ENCODE measurements at places on chromosomes 6 and 20.
A peak's percentile ranks its signal among the peaks of the same experiment; 100 is the strongest.

DNA sequence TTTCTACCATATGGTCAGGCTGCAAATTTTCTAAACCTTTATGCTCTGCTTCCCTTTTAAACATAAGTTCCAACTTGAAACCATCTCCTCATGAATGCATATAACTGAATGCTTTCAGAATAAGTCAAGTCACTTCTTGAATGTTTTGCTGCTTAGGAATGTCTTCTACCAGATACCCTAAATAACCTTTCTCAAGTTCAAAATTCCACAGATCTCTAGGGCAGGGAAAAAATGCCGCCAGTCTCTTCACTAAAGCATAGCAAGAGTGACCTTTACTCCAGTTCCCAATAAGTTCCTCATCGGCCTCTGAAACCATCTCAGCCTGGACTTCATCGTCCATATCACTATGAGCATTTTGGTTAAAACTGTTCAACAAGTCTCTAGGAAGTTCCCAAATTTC is 1011.2 kb upstream of the CITED2 start:
- no peak for DNase-seq

DNA sequence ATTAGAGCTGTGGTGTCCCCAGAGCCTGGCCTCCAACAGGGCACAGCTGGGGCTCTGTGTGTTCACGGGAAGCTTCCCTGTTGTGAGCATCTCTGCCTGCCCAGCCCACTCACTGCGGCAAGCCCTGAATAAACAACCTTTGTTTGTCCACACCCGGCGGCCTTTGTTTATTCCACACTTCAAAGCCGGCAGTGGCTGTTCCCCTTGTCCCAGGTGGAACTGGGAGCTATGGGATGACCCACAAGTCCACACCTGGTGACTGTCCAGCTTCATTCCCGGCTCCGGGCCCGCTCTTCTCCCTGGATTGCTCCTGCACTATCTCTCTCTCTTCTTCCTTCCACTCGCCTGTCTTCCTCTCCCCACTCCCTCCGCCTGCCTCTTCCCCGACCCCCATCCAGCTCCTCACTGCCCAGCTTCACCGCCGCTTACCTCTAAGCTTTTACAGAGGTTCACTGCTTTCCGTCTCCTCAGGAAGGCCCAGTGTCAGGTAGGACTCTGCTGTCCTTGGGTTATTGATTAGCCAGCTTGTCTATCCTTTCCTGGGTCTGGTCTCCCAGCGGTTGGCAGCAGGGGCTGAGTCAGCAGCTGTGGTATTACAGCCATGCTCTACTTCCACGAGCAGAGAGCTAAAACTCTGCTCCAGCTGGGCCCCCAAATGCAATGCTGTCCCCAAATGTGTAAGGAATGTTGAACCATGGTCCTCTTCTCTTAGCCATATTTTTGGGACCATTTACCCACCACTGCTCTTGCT is 17.8 kb downstream of the DACT2 start:
- no peak for DNase-seq

GRCh38 chr6:157830354-157831017 is 7.4 kb downstream of the SNX9 start:
- no peak for DNase-seq

GRCh38 chr6:25401711-25402110 is 122.5 kb downstream of the CARMIL1 start:
- DNase-seq: no peak

- no peak for DNase-seq
Measured at GRCh38 chr6:34447910-34448309, 18.0 kb upstream of the PACSIN1 start.

DNA sequence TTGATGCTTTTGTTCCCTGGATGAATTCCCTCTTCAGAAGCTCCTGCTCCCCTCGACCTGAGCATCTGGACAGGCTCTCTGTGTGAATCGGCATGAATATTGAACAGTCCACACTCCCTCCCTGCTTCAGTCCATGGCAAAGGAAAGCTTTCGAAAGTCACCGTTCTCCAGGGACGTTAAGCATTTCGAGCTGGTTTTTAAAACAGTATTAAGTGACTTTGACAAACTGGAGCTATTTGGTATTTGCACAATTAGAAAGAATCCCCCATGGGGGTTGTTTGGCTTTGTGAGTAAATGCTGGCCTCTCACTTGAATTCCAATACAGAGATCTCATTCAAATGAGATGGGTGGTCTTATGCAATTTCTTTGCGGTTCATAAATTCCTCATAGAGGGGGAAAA is 85.3 kb upstream of the TIAM2 start:
- DNase-seq: no peak

DNA sequence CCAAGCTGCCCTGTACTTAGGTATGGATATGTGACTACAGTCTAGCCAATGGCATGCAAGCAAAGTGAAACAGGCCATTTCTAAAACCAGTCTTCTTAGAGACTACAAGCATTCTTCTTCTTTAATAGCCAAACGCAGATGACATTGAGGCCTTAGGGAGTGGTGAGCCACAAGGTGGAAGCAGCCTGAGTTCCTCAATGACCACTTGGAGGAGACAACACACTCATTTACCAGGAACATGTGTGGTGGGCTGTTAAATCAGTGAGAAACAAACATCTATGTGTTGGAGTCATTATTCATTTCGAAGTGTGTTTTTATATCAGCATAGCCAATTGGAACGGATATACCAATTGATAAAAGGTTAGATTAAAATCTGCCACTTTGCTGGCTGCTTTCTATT is 122.0 kb downstream of the GFRAL start:
- DNase-seq: no peak

GRCh38 chr6:164690241-164690640 is 619.2 kb downstream of the C6orf118 start:
- DNase-seq: no peak

- no peak for DNase-seq
Measured at GRCh38 chr6:135176464-135176863, 4.6 kb upstream of the MYB start.

DNA sequence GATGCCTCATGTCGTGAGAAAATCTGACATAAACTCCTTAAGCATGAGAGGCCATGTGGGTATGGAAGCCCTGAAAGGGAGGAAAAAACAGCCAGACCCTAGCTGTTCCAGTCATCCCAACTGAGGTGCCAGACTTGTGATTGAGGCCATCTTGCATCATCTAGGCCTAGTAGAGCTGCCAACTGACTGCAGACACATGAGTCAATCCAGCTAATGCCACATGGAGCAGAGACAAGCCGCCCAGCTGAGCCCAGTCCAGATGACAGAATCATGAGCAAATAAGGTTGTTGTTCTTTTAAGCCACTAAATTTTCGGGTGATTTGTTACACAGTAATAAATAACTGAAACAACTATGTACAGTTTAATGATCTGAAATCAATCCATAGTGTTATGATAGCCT is 680.9 kb downstream of the MAFB start:
- DNase-seq: no peak

- DNase-seq: peak; percentile 4
Measured at GRCh38 chr20:53578492-53579222, 15.0 kb downstream of the ZNF217 start.

GRCh38 chr20:33812152-33812849 is 1.2 kb downstream of the CHMP4B start:
- DNase-seq: peak; percentile 91

DNA sequence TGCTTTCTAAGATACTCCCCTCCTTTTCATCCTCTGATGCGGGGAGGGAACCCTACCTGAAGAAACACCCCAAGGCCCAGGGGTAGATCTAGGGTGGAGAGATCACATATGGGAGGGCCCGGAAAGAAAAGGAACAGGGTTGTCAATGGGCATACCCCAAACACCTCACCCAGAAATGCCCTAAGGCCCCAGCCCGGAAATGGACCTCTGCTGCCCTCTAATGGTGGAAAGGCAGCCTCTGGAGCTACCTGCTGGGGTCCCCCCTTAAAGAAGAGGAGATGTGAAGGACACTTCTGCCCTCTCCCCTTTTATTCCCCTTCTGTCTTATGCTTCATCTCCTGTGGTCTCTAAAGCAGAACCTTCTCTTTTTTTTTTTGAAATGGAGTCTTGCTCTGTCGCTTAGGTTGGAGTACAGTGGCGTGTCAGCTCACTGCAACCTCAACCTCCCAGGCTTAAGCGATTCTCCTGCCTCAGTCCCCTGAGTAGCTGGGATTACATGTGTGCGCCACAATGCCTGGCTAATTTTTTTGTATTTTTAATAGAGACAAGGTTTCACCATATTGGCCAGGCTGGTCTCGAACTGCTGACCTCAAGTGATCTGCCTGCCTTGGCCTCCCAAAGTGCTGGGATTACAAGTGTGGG is 458 bp upstream of the ARMC12 start:
- peak; percentile 90 for DNase-seq

- DNase-seq: no peak
Measured at GRCh38 chr20:48794360-48794759, 33.4 kb downstream of the PREX1 start.

DNA sequence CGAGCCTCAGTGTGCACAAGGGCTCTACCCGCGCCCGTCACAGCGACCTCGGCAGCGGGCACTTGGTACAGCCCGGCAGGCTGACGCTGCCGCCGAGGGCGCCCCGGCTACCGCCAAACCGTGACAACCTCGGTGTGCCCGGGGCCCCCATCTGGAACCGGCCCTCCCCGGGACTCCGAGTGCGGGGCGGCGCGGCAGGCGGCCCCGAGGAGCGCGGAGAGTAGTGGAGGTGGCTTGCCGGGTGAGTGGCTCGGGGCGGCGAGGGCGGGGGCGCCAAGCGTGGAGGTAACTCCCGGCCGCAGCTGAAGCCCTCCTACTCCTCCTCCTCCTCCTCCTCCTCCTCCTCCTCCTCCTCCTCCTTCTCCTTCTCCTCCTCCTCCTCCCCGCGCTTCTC is at the start of gene ISM1:
Gene ISM1, plus strand, starts transcription at position 371 of the 394 bp plus-strand sequence. CDS start 503 bp downstream, outside the sequence.
- DNase-seq: no peak

DNA sequence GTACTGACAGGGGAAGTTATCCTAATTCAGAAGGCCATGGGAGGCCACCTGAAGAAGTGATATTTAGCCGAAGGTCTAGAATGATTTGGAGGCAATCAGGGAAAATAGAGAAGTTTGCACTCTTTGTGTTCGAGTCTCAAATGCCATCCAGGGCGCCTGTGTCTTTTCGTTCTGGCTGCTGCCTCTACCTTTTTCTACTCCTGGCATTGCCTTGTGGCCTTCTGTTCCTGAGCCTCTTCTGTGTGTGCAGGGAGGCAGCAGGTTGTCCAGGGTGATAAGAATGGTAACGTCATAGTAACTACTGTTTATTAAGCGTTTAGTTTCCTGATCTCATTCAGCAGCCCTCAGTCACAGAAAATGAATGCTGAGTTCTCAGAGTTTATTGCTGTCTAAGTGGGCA is 252.1 kb downstream of the FARS2 start:
- no peak for DNase-seq

GRCh38 chr20:1489325-1489724 is 1.9 kb downstream of the SIRPB2 start:
- DNase-seq: no peak

DNA sequence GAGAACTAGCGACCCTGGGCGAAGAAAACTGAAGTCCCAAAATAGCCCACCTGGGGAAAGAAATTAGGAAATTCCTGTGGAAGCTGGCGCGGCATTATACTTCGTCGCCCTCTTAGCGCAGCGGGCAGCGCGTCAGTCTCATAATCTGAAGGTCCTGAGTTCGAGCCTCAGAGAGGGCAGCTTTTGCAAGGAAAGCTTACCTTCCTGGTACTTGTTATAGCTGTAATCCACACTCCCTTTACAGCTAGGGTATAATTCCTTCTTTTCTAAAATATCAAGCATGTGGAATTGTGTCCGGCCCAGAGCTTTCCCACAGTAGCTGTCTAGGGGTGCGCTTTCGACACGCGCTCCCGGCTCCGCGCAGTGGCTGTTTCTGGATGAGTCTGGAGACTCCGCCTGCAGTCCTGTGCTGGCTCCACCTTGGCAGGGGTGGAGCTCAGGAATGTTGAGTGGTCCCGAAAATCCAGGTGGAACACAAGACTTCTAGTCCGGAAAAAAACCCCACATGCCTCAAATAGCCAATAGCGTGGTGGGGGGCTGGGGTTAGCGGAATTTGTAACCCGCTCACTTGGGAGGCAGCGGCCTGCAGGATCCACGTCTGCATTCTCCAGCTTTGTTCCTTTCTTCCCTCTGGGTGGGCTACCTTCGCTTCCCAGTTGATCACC is 83.7 kb upstream of the ZNF322 start:
- DNase-seq: no peak

GRCh38 chr6:85574932-85575598 is 18.6 kb downstream of the SNX14 start:
- DNase-seq: no peak

DNA sequence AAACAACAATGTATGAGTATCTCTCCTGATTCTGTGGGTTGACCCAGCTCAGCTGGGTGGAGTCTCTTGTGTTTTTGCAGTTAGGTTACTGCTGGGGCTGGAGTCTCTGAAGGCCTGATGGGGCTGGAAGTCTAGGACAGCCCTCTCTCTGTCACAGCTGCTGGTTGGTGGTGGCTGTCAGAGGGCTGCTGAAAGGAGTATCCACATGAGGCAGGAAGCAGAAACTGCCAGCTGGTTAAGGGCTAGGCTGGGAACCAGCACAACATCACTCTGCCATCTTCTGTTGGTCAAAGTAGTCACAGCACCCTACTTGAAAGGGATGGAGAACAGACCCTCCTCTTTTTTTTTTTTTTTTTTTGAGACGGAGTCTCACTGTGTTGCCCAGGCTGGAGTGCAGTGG is 10.0 kb upstream of the PACSIN1 start:
- no peak for DNase-seq

DNA sequence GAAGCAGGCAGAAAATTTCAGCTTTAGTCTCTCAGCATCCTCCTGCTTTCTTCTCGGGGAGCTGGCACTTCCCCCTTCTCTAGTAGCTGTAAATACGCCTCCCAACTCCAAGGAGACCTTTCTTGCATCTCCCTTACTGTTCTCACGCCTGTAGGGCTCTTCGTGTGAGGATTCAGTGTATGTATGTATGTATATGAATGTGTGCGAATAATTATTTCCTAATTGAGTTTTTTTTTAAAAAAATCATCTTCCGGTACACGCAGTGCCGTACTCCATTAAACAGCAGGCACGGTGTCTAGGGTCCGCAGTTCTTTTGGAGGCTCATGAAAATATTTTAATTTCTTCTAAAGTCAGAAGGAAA is 85.4 kb downstream of the HFE start:
- no peak for DNase-seq
